Mucosa of descending colon (tissue), 3 donors: ENCODE measurements at places on chromosomes 7 and 10. TPM values are rescaled to one million over a fixed set of nuclear protein-coding genes. Genes with fewer than 3 reads are reported as not detected.
A peak's percentile ranks its signal among the peaks of the same experiment; 100 is the strongest.

DNA sequence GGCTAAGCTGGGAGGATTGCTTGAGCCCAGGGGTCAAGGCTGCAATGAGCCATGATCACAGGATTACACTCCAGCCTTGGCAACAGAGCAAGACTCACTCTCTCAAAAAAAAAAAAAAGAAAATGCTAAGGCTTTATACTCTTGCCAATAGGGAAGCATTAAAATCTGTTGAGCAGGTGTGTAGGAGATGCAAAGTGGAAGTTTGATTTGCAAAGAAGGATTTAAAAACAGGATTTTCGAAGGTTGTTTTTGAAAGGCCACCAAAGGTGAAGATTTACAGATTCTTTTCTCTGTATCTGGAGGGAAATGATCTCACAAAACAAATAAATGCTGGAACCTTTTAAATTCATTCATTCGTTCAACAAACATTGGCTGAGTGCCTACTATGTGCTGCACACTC lies 8.6 kb upstream of the PDE1C start:
- no peak for DNase-seq

Gene HYAL4
- total RNA-seq, result not detected

GRCh38 chr7:80794631-80795573 lies 123.9 kb downstream of the SEMA3C start:
- no peak for DNase-seq

Gene FRMD4A
- 9.8 TPM for total RNA-seq

- no peak for DNase-seq
Observed at GRCh38 chr10:28798428-28798955, 121.2 kb downstream of the BAMBI start.

Gene NACAD
- 1.2 TPM for total RNA-seq

Gene HIBADH
- total RNA-seq, result 26.2 TPM

DNA sequence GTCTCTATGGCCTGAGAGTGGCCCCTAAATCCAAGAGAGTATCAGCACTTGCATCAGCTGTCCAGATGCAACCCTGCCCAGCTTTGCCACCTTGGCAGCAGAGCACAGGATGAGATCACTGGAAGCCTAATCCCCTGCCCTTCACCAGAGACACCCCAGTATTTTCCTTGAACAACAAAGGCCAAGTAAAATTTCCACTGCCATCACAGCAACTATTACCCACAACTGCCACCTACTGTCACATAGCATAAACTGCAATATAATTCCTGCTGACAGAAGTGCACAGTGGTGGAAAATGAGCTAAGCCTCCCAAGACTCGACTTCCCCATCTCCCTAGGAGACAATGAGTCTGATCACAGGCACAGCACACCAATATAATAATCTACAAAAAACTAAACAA lies 462.8 kb upstream of the ZWINT start:
- DNase-seq, result no peak

DNA sequence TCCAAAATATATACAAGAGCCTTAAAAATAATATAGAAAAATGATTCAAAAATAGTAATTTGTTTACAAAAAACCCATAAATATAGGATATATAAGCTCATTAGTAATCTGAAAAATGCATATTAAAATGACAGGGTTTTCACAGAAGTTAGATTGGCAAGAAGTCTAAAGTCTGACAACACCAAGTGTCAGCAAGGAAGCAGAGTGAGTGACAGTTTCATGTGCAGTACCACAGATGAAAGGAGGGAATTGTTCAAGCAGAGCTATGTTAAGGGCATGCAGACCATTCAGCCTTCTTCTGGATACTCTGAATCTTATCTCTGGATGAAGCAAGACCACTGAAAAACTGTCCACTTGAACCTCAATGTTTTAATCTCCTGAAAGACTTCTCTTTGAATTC lies 55.9 kb downstream of the ZNF248 start:
- DNase-seq, result no peak

Gene COL1A2
- 155 TPM for total RNA-seq

DNA sequence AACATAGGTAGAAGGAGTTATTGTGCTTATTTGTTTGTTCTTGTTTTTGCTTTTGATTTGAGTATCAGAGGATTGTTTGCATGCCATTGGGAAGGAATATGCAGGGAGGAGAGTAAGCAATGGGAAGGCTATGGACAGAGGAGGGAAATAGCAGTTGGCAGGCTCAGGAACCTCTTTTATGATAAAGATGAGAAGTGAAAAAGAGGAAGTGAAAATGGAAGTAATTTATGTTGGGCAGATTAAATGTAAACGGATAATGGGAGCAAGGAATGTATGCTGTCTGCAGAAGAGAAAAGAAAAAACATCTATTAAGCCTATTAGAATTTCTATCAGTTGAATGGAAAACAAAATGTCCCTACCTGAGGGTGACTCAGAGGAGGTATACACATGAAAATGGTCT lies 90.1 kb upstream of the NPSR1 start:
- no peak for DNase-seq

- no peak for DNase-seq
Observed at GRCh38 chr7:4854916-4855315, 6.9 kb downstream of the PAPOLB start.

DNA sequence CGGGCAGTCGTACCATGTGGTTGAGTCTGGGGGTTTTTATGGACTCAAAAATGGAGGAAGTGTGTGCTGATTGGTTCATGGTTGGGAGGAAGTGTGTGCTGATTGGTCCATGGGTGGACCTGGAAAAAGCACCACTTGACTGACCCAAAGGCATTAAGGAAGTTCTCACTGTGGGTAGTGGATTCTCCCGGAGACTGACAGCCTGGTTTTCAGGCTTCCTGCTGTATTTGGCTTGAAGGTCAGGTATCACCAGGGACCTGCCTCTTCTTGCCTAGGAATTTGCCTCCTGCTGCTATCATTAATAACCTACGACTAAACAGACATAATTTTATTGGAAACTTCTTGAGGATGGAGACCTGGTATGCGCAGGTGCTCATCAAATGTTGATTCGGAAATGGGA lies 268.8 kb upstream of the LRGUK start:
- DNase-seq, result no peak

GRCh38 chr7:21671859-21672258 lies 129.0 kb downstream of the DNAH11 start:
- no peak for DNase-seq

DNA sequence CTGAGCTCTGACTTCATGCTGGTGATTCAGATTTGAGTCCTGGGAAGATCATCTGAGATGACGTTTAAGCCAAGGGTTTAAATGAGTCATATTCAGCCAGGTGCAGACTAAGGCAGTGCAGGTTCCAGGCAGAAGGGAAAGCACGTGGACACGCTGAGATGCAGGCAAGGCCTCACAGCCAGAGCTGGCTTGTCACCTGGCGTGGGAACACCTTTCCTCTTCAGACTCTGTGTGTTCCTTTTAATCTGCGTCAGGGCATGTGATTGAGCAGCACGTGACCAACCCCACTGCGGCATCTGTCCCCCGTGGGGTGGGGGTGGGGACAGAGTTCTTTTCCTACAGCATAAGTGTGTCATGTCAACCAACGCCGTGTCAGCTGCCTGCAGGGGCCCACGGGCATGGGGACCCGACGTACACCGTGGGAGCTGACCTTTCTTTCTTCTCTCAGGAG lies 10.7 kb upstream of the IDI2 start:
- no peak for DNase-seq

Gene CISD1
- 48.4 TPM for total RNA-seq

Gene SLC26A3
- total RNA-seq, result 1,687 TPM

DNA sequence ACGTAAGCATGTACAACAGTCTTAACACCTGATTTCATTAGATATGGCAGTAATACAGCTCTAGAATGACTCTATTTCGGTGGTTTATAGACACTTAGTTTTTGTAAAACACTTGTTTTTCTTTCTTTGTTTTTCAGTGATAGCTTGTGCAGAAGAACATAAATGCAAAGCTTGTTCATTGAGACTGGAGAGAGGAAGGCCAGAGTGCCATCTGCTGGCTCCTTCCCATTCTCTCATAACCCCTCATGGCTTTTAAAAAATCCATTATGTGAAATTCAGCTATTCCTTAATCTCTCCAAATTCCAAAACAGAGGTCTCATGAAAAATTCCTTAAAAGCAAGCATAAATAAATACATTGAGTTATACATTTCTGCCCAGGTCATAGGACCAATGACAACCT lies 76.3 kb downstream of the CACNB2 start:
- no peak for DNase-seq

Gene TMEM270
- total RNA-seq, result not detected

- no peak for DNase-seq
Observed at GRCh38 chr10:111974325-111974724, 209.2 kb downstream of the GPAM start.

Gene TMEM178B
- 0.32 TPM for total RNA-seq

Gene ATP5F1C
- 462 TPM for total RNA-seq

Gene EIF4EBP2
- total RNA-seq, result 88.1 TPM

Gene FAM170B
- not detected for total RNA-seq

Gene GSTO2
- 19.7 TPM for total RNA-seq

GRCh38 chr7:99406557-99406956 lies 1.8 kb downstream of the PDAP1 start:
- DNase-seq, result no peak

GRCh38 chr7:137694405-137694804 lies 152.4 kb downstream of the DGKI start:
- no peak for DNase-seq

Gene BTBD16
- 0.16 TPM for total RNA-seq

Gene VSTM4
- 2.2 TPM for total RNA-seq

Gene ZNF33B
- 28.2 TPM for total RNA-seq

DNA sequence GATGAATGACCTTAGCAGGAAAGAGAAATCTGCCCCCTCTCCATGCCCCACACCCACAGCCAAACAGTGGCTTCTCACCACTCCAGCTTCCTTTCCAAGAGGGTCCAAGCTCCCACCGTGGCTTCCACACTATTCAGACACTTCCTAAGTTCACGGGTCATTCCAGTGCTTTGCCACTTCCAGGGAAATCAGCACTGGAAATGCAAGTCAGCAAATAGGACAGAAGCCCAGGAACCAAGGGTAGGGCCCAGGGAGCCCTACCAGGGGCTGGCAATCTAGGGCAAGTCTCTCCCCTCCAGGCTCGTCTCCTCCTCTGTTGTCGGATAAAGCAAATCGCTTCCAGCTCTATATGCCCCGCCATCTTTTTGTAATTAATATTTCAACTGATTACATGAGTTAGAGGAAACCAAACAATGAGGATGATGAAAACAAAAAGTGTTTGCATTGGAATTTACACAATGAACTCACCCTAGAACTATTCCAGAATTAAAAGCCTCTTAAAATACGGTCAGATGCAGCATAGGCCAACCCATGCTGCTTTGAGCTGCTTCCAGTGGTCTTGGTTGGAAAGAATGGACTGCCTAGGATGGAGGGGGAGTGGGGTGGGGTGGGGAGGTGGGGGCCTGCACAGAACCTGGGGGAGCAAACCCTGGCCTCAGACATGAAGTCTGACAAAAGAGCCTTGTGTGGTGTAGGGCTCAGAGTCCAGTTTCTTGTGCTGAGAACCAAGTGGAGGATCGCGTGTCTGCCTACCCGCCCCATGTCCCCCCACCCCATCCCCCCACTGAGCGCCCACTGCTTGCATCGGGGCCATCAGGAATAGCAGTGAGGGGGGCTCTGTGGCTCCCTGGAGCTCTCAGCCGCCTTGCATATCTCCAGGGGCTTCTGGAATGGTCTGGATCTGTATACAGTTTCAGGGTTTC lies 74.6 kb upstream of the CPXM2 start:
- DNase-seq, result no peak

DNA sequence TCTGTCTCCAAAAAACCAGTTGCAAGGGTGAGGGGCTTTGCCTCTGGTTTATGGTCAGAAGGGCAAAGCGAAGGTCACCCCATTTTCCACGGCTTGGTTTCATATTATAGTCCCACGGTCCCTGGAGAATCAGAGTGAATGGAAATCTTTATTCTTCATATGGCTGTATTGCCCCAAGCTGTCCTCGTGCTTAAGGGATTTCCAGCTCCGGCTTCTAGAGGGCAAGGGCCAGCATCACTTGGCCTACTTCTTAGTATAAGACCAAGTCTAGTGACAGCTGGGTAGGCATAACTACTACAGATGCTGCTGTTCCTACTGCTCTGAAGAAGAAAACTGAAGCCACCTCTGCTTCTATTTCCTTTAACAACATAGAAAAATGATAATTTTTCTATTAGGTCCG lies 63.2 kb downstream of the PARP12 start:
- DNase-seq, result no peak

DNA sequence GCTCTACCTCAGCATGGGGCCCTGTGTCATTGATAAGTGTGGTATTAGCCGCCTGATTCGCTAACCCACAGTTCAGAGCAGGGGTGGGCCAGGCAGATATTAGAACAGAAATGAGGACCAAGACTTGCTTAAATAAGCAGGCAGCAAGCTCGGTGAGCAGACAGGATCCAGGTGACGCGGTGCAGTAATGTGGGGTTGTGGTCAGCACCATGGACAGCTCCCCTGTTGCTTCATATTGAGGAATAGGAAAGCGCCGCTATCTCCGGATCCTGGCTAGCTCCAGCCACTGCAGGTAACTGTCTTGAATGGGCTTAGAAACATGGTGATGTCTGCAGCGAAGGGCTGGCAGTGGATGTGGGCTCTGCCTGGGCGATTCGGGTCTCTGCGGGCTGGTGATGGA lies 51.3 kb upstream of the GPR26 start:
- DNase-seq, result no peak

Gene ARMC10
- total RNA-seq, result 36.1 TPM

- DNase-seq, result peak; percentile 44
Observed at GRCh38 chr7:5598769-5599371, 175.2 kb upstream of the TNRC18 start.

DNA sequence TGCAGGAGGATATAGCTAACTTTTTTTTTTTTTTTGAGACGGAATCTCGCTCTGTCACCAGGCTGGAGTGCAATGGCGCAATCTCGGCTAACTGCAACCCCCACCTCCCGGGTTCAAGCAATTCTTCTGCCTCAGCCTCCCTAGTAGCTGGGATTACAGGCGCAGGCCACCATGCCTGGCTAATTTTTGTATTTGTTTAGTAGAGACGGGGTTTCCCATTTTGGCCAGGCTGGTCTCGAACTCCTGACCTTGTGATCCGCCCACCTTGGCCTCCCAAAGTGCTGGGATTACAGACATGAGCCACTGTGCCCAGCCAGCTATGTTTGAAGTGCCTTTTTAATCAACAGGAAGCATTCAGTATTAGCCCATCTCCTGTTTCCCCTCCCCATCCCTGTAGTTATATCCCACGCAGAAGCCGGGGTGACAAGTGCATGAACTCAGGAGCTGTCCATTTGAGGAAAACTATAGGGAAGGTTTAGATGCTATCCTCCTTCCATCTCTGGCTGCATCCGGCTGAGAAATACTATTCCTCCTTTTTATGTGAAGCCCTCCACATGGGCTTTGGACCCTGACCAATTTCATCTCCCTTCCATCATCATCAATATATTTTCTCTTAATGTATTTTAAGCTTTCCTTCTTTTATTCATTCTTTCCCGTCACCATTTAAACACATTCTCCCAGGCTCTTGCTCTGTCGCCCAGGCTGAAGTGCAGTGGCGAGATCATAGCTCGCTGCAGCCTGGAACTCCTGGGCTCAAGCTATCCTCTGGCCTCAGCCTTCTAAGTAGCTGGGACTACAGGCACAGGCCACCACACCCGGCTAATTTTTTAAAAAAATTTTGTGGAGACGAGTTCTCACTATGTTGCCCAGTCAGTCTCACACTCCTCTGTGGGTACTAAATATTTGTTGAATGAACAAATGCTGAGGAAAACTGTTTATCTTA lies 1.3 kb upstream of the POT1 start:
- no peak for DNase-seq
